Psoas muscle (tissue), 8 donors: ENCODE measurements at places on chromosomes 4 and X. TPM values are rescaled to one million over a fixed set of nuclear protein-coding genes. Genes with fewer than 3 reads are reported as not detected.

KDR gene
- 6.1 TPM for total RNA-seq

AFF1 gene
- 120 TPM for total RNA-seq

GRCh38 chr4:145316897-145317574, 136.6 kb upstream of the OTUD4 start:
- no peak for DNase-seq

DNA sequence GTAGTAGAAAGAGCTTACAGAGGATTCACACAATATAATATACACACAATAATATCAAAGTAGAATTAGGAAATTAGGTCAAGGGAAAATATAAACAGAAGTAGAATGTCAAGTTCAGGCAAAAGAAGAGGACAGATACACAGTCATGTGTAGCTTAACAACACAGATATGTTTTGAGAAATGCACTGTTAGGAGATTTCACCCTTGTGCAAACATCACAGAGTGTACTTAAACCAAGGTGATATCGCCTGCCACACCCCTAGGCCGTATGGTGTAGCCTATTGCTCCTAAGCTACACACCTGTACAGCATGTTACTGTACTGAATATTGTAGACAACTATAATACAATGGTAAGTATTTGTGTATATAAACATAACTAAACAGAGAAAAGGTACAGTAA, 110.0 kb upstream of the EDNRA start:
- DNase-seq = no peak

GRCh38 chrX:56219700-56220099, 12.5 kb upstream of the KLF8 start:
- no peak for DNase-seq
